ENCODE measurements at places on chromosomes 6 and 20. TPM values are rescaled to one million over a fixed set of nuclear protein-coding genes. Genes with fewer than 3 reads are reported as not detected.

C6orf15 gene
- total RNA-seq = not detected

ZNF165 gene
- 0.45 TPM for total RNA-seq

CALHM4 gene
- not detected for total RNA-seq

- no peak for DNase-seq
Measured at GRCh38 chr6:38021029-38021428, 201.5 kb downstream of the ZFAND3 start.

DNA sequence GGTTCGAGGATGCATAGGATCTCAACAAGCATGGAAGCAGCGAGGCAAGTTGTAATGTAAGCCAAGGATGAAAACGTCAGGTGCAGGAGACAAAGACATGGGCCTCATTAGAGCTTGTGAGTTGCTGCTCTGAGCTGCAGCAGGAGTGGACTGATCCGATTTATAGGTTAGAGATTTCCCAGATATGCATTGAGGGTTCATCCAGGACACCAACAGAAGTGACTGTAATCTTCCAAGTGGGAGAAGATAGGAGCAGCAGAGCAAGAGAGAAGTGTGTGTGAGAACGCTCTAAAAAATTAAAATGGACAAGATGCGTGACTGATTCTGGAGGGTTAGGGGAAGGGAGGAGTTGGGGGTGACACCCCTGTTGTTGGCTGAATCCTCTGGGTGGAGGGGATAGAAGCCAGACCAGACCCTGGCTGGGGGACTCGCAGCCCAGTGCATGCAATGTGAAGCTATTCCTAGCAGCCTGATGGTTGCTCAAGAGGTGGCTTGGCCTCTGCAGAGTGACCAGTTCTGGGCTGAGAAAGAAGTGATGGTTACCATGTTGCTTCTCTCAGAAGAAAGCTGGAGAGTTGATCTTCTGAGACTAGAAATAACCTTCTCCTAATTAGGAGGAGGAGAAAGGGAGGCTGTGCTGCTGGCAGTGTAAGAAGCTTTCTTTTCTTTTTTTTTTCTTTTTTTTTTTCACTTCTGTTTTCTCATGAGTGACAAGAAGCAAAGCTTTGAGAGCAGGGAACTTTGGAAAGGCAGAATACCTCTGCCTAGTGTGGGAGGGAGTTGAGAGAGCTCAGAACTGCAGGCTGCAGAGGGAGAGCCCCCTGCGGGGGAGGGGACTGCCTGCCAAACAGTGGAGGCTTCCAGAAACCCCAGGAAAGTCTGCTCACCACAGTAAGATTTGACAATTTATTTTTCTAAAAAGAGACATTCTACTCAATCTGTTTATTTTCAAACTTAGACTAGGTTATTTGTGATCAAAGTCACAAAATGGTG, 116.9 kb downstream of the SLX4IP start:
- DNase-seq = no peak

DNA sequence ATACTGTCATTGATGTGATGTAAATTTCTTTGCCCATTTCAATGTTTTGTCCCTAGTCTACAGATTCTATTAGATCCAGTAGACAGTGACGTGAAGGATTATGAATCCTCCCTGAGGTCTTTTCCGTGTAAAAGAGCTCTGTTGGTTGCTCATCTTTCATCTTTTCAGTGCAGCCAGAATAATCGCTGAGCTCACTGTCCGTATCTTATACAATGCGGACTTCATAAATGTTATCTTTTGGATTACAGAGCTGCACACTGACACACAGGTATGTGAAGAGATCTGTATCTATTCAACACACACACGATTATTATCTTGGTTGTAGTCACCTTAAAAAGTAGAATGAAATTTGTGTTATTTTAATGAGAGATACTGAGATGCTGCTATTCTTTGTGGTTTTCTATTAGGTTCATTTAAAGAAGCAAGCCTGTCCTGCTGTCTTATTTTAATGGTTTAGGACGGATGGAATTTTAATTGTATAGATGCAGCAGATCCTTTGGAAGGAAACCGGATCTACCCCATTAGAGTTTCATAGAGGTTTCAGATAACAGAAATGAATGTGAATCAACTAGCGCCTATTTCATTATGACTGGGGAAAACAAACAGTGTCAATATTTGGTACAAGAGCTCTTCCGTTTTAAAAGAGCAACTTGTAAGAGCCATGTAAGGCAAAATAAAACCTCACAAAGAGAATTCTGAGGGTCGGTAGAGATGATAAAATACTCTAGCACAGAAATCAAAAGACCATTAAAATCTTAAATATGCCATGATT, 79.4 kb downstream of the BMP6 start:
- no peak for DNase-seq

DNA sequence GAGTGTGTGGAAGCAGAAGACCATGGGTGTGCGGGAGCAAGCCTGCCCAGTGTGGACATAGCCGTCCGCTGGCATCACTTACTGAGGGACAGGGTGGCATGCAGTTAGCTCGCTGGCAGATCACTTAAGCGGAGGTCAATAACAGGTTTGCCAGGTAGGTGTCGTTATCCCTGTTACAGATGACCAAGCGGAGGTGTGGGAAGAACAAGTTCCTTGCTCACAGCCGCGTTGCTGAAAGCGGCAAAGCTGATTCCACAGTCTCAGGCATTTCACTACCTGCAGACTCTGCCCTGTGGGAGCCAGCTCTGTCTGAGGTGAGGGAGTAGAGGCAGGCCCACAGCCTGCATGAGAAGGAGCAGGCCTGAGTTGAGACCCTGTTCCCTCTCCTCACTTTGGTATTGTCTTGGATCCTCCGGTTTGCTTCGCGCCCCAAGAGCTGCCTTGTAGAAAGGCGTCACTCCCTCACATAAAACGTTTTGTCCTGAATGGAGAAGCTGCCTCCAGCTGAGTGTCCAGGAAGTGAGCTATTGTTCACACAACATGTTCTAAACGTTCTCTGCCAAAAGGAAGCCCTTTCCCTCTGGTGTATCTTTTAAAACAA, 96.9 kb downstream of the TCP11 start:
- no peak for DNase-seq

DNA sequence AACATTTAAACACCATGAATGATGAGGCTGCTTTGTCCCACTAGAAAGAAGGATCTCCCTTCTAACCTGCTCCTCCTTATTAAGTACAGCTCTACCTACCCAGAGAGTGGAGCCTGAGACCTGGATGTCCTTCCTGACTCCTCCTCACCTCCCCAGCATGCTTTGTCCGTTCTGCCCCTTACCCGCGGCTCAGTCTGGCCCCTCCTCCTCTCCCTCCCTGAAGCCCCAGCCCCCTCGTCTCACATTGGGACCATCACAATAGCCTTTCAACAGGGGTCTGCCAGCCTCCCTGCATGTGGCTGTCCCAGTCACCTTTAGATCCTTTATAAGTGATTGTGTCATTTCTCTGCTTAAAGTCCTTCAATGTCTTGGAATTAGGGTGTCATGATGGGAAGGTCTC, 72.5 kb downstream of the DZANK1 start:
- DNase-seq = no peak

- no peak for DNase-seq
Measured at GRCh38 chr6:13952101-13952500, 27.3 kb downstream of the RNF182 start.

- peak; percentile 68 for DNase-seq
Measured at GRCh38 chr6:100347901-100348550, 116.7 kb downstream of the SIM1 start.

DNA sequence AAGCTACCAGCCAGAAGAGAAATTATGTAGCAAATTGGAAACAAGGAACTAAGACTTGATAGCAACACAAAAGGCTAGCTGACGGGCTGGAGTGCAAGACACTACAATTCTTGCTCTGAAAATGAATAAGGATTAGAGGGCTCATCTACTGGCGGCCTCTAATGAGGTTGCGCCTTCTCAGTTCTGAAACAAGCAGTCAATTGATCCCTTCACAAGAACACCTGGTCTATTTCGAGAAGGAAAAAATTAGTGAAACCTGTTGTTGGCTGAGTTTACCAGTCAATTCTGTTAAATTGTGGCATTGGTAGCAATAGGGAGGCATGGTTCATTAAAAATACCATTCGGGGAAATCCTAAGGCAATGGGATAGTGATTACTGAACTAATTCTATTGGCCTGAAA, 74.8 kb upstream of the JARID2 start:
- DNase-seq = no peak

DNA sequence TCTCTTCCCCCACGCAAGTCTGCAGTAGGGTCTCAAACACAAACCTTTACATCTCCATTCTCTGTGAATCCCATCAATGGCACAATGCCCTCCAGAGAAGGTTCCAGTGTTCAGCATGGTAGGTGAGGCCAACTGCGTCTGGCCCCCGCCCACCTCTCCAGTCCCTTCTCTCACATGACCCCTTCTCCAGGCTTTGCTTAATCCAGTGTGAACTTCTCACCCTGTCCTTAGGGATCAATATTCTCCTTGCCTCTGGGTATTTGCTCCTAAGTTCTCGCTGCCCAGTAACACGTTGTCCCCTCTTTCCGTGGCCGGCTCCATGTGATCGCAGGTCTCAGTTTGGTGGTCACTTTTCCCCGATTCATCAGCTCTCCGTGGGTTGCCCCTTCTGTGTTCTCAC, 225.1 kb upstream of the PMEPA1 start:
- DNase-seq = no peak

DNA sequence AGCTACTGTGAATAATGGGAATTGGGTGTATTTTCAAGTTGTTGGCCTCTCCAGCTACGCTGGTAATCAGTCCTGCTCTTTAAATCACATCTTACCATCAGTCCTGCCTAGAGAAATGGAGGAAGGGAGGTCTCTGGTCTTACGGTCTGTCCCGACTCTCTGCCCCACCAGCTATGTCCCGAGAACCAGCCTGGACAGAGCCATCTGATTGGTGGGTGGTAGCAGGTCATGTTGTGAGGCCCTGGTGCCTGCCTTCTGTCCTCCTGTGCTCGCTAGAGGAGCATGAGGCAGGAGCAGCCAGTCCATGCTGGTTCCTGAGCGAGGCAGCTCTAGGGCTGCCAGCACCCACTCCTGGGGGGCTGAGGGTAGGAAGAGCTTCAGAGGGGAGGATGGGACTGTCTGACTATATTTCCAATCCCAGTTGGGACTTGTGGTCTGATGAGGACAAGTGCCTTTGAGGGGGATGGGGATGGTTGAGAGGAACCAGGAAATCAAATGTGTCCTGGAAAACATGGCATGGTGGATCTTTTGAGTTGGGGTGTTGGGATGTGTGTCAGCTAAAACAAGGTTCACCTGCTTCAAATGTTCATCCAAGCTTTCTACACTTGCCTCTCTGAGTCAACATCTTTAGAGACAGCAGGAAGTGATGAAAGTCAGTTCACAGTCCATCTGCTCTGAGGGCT, 33.0 kb downstream of the SYNJ2 start:
- peak; percentile 27 for DNase-seq

GRCh38 chr6:158591810-158592209, 31.9 kb downstream of the TMEM181 start:
- no peak for DNase-seq

GRCh38 chr6:11875325-11876109, 96.9 kb upstream of the ADTRP start:
- no peak for DNase-seq

- no peak for DNase-seq
Measured at GRCh38 chr20:17678295-17678694, 3.7 kb downstream of the RRBP1 start.

DNA sequence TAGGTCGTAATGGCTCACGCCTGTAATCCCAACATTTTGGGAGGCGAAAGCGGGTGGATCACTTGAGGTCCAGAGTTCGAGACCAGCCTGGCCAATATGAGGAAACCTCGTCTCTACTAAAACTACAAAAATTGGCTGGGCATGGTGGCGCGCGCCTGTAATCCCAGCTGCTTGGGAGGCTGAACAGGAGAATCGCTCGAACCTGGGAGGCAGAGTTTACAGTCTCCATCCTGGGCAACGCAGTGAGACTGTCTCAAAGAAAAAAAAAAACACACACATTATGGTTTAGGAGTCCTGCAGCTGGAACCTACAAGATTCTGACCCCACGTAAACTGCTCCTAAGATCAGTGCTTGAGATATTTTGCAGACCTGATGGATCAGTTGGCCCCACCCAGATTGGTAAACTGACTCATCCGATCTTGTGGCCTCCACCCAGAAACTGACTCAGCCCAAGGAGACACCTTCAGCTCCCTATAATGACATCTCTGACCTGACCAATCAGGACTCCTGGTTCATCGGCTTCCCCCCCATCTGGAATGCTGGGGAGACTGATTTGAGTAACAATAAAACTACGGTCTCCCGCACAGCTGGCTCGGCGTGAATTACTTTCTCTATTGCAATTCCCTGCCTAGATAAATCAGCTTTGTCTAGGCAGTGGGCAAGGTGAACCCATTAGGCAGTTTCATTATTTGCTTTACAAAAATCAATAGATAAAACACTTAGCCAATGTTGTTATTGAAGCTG, 96.2 kb upstream of the BTN3A2 start:
- peak; percentile 19 for DNase-seq

GRCh38 chr6:21595285-21596144, 2.0 kb downstream of the SOX4 start:
- DNase-seq = peak; percentile 32

- DNase-seq = no peak
Measured at GRCh38 chr6:50030350-50030749, 8.6 kb upstream of the DEFB110 start.

- DNase-seq = no peak
Measured at GRCh38 chr6:163149279-163149848, 265.2 kb upstream of the QKI start.

DNA sequence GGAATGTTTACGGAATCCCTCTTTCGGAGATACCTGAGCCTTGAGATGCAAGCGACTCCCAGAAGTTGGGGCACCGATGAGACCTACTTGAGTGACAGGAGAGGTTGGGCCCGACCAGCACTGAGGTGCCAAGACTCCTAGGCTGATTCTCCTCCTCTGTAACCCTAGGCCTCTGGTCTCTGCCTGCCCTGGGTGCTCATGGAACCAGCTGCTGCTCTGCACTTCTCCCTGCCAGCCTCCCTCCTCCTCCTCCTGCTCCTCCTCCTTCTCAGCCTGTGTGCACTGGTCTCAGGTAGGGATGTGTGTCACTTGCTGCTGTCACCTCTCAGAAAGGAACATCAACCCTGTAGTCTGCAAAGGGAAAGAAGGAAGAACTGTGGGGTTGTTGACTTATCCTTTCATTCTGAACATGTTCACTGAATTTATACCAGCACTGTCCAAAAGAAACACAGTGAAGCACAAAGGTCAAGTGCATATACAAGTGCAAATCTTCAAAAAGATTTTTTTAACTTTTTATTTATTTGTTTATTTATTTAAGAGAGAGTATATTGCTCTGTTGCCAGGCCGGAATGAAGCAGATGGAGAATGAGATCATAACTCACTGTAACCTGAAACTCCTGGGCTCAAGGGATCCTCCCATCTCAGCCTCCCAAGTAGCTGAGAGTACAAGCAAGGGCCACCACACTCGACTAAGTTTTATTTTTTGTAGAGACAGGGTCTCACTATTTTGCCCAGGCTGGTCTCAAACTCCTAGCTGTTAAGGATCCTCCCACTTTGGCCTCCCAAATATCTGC, 913 bp downstream of the BTN2A2 start:
- DNase-seq = peak; percentile 47

All from fibroblast of the aortic adventitia (primary cell).